ENCODE measurements at places on chromosomes 3 and 15. TPM values are rescaled to one million over a fixed set of nuclear protein-coding genes. Genes with fewer than 3 reads are reported as not detected.

CHRD gene
- 3.1 TPM for total RNA-seq

UBA7 gene
- 24.7 TPM for total RNA-seq

CYP1A2 gene
- not detected for total RNA-seq

GHSR gene
- total RNA-seq: not detected

TOPBP1 gene
- total RNA-seq: 37.6 TPM

EXD1 gene
- total RNA-seq: not detected

TEX9 gene
- 8.7 TPM for total RNA-seq

MST1R gene
- total RNA-seq: 0.96 TPM

SNTN gene
- total RNA-seq: not detected

ANKUB1 gene
- not detected for total RNA-seq

NCEH1 gene
- 53.1 TPM for total RNA-seq

CPN2 gene
- not detected for total RNA-seq

SLC22A14 gene
- 0.28 TPM for total RNA-seq

FYCO1 gene
- 24.5 TPM for total RNA-seq

ADCY5 gene
- total RNA-seq: under 0.01 TPM

LRRC15 gene
- total RNA-seq: 0.19 TPM

ROBO1 gene
- total RNA-seq: 57.3 TPM

SPESP1 gene
- 4.2 TPM for total RNA-seq

CCR4 gene
- 0.85 TPM for total RNA-seq

SFMBT1 gene
- 5.9 TPM for total RNA-seq

COLQ gene
- total RNA-seq: under 0.01 TPM

ALDH1L1 gene
- total RNA-seq: 4.8 TPM

VILL gene
- total RNA-seq: 2.5 TPM

GXYLT2 gene
- total RNA-seq: 13.6 TPM

PDCD10 gene
- 62.3 TPM for total RNA-seq

CLDN16 gene
- 0.38 TPM for total RNA-seq

DUOXA2 gene
- not detected for total RNA-seq

UCN2 gene
- total RNA-seq: 0.85 TPM

SCAANT1 gene
- total RNA-seq: not detected

ACAN gene
- total RNA-seq: 7.0 TPM
